ENCODE measurements at places on chromosomes 1 and 21.

GRCh38 chr1:26005434-26006105 lies 7.7 kb upstream of the PAFAH2 start:
- no peak for DNase-seq

DNA sequence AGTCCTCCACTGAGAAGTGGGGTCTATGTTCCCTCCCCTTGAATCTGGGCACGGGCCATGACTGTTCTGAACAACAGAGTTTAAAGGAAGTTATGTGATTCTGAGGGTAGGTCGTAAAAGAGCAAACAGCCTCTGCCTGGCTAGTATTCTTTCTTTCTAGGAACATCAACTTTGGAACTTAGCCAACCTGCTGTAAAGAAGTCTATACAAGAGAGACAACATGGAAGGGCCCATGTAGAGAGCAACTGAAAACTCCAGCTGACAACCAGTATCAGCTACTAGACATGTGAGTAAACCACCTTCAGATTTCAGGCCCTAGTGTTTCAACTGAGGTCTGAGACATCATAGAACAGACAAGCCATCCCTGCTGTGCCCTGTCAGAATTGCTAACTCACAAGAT lies 7.5 kb downstream of the SELENOF start:
- no peak for DNase-seq

DNA sequence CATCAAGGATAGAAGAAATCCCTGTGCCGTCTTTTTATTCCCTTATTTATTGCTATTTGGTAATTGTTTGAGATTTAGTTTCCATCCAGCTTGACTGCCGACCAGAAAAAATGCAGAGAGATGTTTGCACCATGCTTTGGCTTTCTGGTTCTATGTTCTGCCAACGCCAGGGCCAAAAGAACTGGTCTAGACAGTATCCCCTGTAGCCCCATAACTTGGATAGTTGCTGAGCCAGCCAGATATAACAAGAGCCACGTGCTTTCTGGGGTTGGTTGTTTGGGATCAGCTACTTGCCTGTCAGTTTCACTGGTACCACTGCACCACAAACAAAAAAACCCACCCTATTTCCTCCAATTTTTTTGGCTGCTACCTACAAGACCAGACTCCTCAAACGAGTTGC lies 99.0 kb downstream of the TGFB2 start:
- DNase-seq, result no peak

GRCh38 chr1:34978921-34979320 lies 6.2 kb downstream of the TMEM35B start:
- no peak for DNase-seq

DNA sequence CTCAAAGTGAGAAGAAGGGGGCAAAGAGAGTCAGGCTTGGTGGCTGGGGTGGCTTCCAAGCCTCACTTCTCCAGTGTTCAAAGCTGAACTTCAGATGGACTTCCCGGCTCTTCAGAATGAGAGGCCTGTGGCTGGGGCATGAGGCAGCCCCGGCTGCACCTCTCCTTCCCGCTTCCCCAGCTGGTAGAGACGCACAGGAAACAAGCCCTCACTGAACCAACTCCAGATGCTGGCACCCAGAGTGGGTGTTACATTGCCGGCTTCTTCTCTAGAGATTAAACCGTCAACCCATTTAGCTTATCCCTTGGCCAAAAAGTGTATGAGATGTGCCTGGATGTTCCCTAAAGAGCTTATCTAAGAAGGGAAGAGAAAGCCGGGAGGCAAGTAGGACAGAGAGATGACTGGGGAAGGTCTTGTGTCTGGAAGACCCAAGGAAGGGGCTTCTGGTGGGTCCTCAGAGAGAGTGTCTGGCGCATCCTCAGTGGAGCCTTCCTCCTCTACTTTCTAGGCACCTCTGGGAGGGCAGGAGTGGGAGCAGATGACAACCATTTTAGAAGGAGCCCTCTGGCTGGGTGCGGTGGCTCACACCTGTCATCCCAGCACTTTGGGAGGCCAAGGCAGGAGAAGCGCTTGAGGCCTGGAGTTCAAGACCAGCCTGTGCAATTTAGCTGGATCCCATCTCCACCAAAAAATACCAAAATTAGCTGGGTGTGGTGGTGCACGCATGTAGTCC lies 2.0 kb downstream of the ADAMTSL4 start:
- DNase-seq, result no peak

DNA sequence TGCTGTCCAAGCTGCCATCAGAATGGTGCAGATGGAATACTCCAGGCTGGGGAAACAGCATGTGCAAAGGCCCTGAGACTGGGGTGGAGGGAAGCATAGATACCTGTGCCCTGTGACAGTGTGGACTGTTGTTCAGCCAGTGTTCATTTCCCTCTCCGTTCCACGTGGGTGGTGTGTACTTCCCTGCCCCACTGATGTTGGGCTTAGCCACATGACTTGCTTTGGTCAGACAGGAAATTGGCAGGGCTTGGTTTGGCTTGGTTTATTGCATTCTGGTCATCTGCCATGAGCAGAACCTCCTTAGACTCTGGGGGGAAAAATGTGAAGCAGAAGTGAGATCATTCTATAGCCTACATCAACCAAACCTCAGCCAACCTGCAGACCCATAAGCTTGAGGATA lies 102.4 kb upstream of the IGSF21 start:
- no peak for DNase-seq

- DNase-seq, result no peak
Observed at GRCh38 chr1:40834968-40835545, 27.1 kb downstream of the CITED4 start.

DNA sequence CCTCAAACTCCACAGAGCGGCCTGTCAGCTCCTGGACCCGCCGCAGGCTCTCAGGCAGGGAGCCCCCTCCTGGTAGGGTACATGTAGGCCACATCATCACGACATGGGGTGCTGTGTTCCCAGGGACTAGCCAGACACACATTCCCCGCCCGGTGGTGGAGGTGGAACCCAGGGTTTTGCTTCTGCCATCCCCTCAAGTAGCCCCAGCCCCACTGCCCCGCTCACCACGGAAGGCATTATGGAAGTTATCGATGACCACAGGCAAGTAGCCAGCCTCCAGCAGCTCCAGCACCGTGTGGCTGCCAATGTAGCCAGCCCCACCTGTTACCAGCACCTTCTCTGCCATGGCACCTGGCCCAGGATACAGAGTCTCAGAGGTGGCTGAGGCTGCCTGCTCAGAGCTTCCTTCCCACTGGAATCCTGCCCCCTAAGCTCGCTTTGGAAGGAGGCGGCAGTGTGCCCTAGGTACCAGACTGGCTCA lies 1.9 kb downstream of the GALE start:
- no peak for DNase-seq

DNA sequence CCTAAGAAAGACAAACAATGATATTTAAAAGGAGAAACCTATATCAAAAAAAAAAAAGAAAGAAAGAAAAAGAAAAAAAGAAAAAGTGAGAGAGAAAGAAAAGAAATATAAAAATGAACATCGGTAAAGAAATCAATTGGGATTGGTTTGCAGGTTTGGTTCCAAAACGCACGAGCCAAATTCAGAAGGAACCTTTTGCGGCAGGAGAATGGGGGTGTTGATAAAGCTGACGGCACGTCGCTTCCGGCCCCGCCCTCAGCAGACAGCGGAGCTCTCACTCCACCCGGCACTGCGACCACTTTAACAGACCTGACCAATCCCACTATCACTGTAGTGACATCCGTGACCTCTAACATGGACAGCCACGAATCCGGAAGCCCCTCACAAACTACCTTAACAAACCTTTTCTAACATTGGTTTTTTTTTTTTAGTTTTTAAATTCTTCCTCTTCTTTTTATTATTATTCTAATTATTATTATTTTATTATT lies 11.7 kb downstream of the LHX9 start:
- DNase-seq, result no peak

- DNase-seq, result no peak
Observed at GRCh38 chr1:116128664-116129063, 17.5 kb downstream of the MAB21L3 start.

- no peak for DNase-seq
Observed at GRCh38 chr1:11860587-11860986, 1.8 kb upstream of the NPPB start.

GRCh38 chr21:46622226-46622625 lies 13.2 kb upstream of the PRMT2 start:
- DNase-seq, result no peak

DNA sequence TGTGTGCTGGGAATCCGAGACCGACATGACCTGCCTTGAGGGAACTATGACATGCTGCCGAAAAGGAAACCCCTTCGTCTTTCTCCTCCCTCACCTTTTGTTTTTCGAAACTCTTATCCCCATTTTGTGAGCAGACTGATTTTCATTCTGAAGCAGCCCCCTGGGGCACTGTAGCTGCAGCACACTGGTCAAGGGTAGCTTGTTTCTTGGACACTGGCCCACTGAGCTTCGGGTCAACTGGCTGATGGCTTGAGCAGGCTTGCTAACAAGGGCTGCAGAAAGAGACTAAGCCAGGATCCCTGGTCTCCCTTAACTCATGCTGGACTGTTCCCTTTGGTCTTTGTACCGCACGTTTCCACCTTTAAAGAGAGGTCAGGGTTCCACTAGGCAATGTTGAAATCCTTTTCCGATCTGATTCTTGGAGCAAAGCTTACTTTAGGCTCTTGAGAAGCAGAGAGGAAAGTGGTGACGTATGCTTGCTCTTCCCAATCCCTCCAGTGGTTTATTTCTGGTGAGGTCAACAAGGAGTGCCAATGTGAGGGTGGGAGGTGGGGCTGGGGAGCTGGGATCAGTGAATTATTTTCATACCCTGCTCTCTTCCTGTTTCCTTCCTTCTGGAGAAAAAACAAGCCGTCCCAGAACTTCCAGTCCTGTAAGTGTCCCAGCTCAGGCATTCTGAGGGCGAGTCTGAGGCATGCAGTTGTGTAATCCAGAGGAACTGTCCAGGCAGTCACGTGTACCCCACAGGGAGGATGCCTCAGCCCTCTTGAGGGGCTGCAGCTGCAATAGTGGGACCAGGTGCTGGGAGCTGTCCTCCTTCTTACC lies 7.6 kb downstream of the CYP4B1 start:
- no peak for DNase-seq

- DNase-seq, result peak; percentile 56
Observed at GRCh38 chr1:218521414-218522169, 176.5 kb downstream of the TGFB2 start.

DNA sequence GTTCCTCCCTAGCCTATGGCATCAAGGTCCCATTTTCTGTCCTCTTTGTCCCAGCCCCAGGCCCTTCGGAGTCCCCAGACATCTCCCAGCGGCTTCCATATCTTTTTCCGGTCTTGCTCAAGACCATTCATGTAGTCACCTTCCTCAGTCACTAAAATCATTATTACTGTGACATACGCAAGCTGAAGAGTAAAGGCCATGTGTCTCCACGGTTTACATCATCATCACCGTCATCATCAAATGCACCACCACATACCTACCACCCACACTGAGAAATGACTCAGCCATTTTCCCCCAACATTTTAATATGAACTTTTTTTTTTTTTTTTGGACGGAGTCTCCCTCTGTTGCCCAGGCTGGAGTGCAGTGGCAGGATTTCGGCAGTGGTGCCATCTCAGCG lies 43.4 kb downstream of the FHAD1 start:
- no peak for DNase-seq

DNA sequence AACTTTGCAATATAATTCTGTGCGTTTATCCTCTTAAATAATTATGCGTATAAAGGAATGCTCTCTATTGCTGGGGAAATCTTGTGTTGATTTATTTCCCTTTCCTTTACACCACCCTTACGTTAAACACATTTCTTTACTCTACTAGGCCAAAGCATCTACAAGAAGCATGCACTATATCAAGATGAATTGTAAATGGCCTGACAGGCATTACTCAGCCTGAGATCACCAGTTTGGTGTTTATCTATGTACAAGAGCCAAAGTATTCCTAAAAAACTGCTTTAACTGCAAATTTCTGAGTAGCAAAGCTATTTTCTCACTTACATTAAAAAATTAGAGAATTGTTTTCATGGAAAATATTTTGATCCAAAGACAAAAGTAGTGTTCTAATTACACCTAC lies 114.8 kb downstream of the TYW3 start:
- no peak for DNase-seq

GRCh38 chr1:18670121-18670867 lies 39.6 kb downstream of the PAX7 start:
- DNase-seq, result no peak

DNA sequence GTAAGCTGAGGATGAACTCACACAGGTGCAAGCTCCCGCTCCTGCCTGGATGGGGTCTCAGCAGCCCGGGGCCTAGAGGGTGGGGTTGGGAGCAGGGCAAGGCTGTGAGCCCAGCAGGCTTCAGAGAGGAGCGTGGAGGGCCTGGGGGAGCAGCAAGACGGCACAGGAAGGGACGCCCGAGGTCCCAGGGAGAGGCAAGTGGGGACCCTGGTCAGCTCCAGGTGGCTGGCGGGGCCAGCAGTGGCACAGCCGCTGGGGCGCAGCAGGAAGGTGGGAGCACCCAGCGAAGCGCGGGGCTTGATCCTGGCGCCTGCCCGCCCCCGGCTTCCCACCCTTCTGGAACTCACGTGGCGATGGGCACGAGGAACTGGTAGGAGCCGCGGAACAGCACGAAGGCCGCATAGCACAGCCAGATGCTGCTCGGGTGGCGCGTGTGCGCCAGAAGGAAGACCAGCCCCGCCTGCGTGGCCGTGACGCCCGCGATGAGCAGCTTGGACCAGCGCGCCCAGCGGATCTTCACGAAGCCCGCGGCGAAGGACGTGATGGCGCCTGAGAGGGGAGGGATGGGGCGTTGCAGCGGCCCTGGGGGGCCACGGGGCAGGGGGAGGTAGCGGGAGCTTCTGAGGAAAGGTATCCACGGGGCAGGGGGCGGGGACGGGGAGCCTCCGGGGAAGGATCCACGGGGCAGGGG lies 11.7 kb downstream of the SLC19A1 start:
- no peak for DNase-seq

GRCh38 chr1:161720422-161720821 lies 922 bp upstream of the FCRLB start:
- no peak for DNase-seq

DNA sequence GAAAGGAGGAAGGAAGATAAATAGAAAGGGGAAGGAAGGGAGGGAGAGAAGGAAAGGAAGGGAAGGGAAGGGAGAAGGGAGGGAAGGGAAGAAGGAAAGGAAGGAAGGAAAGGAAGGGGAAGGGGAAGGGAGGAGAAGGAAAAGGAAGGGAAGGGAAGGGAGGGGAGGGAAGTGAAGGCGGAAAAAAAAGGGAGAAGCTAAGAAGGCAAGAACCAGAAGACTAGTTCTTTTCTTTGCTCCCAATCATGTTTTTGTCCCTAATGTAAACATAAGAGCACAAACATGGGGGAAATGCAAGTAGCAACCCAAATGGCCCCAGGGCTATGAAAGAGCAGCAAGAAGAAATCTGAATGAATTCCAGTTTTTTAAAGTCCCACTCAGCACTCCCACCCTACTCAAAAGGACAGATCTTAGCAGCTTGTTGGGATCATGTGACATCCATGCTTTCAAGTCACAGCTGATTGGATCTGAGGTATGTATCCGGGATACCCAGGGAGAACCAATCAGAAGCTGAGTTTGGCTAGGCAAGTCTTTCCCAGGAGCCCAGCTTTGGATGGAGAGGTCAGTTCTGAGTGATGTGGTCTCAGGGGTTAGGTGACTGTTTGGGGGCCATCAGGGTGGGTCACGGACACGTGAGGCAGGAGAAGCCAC lies 24.2 kb upstream of the FHAD1 start:
- DNase-seq, result no peak

- DNase-seq, result no peak
Observed at GRCh38 chr1:62906428-62906886, 122.5 kb downstream of the ATG4C start.

GRCh38 chr1:26991310-26992116 lies 2.0 kb upstream of the TRNP1 start:
- no peak for DNase-seq

All from stimulated activated CD4-positive, alpha-beta T cell treated with anti-CD3 and anti-CD28 coated beads, Interleukin-2, amount 100 ng/mL, for 48 hours (primary cell).